NCI-H524 treated with DMSO at 0.1 percent for 48 hours (cell line): ENCODE measurements at places on chromosomes 5 and 9.

DNA sequence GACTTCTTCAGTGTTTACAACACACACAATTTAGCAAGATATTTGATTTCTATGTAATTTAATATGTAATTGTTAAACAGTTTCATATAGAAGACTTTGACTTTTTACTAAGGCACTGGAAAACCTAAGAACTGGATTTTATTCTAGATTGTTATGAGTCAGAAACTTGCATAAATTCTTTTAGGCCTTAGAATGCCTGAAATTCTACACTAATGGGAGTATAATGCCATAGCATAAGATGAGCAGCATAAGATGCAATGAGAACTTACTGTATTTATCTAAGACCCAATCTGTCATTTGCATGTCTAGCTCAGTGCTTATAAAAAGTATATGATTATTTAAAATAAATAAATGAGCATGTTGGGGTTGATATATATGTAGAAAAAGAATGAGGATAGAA lies 285.2 kb downstream of the CDH12 start:
- DNase-seq: no peak

DNA sequence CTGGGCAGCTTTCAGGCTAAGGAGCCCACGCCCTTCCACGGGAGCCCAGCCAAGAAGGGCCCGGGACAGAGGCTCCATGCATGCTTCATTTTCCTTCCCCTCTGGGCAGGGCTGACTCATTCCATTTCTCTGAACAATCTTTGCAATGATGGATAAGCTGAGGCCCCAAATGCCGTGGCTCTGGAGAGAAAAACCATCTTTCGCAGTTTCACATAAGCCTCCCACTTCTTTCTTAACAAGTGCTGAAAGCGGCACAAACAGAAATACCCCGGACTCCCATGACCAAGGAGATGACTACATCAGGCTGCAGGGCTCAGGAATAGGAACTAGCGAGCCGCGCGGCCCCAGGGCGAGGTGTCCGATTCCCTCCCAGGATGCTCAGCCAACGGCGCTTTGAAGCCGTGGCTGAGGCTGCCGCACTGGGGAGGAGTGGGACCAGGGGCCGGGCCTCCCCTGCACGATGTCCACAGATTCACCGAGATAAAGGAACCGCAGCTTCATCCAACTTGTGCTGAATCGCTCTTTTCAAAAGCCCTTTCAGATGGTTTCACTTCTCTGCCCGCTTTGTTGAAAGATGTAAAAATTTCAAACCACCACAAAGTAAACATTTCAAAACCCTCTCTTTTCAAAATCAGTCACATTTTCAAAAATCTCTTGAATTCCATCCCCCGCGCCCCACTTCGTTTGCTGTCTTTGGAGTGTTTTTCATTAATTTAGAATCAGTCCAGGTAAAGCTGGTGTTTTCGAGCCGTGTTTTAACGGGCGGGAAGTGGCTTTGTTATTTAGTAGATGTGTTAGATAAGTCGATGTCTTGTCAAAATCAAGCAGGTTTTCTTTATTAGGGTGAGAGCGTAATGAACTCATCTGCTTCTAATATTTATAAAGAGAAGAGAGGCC lies 96.5 kb upstream of the LMX1B start:
- peak; percentile 15 for DNase-seq

DNA sequence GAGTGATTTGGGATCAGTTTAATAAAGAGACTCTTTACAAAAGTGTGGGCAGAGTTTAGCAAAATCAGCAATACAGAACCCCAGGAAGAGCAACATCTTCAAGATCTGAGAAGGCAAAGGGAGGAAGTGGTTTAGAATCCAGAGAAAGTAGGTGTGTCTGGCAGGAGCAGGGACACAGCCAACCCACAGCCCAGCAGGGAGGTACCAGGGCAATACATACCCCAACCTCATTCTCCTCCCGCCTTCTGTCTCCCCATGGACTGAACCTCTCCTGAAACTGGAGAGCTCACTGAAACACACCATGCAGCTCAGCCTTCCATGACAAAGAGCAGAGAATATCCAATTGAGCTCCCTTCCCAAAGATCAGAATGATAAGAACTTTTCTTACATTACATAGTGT lies 283.4 kb downstream of the PRELID2 start:
- no peak for DNase-seq

DNA sequence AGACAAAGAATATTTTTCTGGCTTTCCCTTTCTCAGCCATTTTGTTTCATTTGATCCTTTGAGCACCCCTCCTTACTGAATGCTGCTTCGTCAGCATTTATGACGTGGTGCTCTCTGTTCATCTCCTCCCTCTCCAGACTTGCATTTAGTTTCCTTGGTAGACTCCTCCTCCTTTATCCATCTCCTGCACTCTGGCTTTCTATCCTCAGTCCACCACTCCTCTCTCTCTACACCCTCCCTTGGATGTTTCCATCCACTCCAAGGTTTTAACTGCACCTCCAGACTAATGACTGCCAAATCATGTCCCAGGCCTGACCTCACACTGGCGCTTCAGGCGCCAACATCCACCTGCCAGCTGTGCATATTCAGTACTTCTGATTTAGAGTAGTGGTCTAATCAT lies 245.4 kb downstream of the RAB3C start:
- peak; percentile 65 for DNase-seq
